ENCODE measurements at places on chromosomes 6 and 20. TPM values are rescaled to one million over a fixed set of nuclear protein-coding genes. Genes with fewer than 3 reads are reported as not detected.

DNA sequence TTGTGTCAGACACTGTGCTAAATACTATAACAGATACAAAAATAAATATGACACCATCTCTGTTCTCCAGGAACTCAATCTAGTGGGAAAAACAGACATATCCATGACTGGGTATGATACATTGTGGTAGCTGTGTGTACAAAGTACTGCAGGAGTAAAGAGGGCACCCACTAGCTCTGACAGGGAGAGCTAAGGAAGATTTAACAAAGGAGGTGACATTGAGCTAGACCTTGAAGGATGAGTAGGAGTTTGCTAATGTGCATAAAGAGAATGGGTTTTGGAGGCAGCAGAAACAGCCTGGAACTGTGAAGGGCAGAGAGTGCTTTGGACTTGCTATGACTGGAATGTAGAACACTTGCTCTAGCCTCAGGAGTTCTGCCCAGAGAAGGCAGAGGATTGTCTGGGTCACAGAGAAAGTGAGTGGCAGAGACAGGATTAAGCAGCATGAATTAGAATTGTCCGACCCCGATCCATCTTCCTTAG lies 14.4 kb downstream of the MMP24 start:
- DNase-seq = no peak

GRCh38 chr6:85679445-85680123 lies 36.9 kb upstream of the SYNCRIP start:
- no peak for DNase-seq

DNA sequence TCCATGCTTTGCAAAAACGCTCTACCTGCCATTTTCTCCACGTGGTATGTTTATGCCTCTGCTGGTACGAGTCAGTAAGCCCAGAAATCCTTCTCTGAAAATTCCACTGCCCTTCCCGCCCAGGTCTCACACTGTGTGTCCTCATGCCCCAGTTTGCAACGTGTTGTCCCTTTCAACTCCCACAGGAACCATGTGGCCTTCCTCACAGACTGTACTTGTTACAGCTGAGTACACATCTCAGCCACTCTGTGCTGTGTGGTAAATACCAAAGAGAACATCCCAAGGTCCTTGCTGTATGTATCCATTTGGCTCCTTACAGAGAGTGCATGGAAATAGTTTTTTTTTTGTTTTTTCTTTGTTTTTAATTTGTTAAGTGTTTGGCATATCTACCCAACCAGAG lies 56.9 kb downstream of the RTN4IP1 start:
- DNase-seq = no peak

DNA sequence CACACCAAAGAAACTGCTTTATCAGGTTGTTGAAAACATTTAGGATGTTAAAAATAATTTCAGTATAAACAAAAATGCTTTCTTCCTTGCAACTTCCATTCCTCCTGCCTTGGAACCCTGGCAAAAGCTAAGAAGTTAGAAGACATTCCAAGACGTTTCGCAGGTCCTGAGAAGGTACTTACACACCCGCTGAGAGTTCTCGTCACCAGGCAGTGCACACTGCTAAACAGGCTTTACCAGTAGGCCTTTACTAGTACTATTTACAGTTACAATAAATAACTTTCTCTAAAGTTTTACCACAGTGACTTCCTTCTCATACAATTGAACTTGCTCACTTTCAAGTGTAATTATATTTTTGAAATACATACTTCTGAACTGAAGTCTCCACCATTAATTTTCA lies 81.4 kb upstream of the RPS6KA2 start:
- no peak for DNase-seq

DNA sequence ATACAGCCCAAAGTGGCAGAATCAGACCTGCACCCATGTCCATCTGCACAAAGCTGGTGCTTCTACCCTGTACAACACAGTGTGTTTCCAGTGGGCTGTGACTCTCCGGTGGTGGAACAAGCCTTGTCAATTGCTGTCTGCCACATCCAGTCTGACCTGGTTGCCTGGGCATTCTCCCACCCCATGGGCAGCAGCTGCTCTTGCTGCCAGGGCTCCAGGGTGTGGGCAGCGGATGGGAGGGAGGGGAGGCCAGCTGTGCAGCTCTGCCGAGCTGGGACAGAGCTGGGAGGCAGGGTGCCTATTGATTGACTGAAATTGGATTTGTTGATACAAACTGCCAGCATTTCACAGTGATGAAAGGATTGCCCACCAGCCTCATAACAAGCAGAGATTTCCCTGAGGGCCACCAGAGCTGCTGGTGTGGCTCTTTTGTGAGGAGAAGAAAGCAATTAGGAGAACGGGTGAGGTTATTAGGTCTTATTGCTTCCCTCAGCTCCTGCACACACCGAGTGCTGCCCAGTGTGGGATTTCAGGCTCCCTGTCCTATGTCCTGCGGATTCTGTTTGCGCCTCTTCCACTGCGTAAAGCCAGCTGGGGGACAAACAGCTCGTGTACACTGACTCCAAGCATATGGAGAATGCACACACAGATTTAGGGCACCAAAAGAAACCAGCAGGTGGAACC lies 150.8 kb downstream of the NRN1 start:
- no peak for DNase-seq

- DNase-seq = peak; percentile 58
Measured at GRCh38 chr20:44642203-44643153, 9.0 kb downstream of the ADA start.

- DNase-seq = no peak
Measured at GRCh38 chr20:15625981-15626380, 947.3 kb downstream of the KIF16B start.

- no peak for DNase-seq
Measured at GRCh38 chr6:87375315-87375714, 30.7 kb downstream of the C6orf163 start.

POU5F1 gene
- not detected for polyA plus RNA-seq
